NCI-H2029 (cell line): ENCODE measurements at places on chromosomes 12 and 14.

- no peak for DNase-seq
These were observed 114.7 kb upstream of the CRY1 start for GRCh38 chr12:107207931-107208525.

DNA sequence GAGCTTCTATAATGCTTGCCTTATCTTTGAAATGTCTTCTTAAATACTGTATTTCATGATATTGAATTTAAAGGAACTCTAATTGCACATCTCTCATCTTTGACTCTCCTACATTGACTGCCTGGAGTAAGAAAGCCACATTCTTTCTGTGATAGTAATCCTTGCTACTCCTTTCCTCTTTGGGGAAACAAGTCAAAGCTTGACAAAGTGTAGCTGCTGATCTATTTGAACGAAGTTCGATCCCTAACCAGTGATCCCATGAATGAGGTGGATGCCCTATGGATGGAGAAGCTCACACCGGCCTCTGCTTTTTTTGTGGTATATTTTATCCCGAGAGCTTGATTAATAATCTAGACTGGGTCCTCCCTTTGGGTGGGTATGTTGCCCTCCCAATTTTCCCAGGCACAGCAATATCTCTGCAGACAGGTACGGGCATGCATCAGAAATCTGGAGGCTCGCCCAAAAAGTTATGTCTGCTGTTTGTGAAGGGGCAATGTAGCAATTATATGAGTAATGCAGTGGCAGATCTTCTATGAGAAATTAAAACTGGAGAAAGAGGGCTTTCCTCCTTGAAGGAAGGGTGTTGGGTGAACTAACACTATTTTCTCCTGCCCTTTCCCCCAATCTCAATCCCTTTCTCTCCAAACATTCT is 163.0 kb upstream of the FRMD6 start:
- no peak for DNase-seq

GRCh38 chr14:71749613-71750238 is 182.5 kb upstream of the RGS6 start:
- DNase-seq, result no peak

DNA sequence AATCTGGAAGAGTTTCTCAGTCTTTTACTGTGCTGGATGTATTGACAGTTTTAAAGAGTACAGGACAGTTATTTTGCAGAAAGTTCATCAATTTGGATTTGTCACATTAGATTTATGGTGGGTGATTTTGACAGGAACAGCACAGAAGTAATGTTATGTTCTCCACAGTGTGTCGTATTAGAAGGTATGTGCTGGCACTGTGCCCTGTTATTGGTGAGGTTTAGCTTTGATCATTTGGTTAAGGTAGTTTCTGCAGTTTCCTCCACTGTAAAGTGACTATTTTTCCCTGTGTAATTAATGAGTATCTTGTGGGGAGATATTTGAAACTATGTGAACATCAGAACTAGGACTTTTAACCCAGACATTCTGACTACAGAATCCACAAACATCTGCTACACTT is 308.5 kb upstream of the TBX3 start:
- DNase-seq, result no peak

DNA sequence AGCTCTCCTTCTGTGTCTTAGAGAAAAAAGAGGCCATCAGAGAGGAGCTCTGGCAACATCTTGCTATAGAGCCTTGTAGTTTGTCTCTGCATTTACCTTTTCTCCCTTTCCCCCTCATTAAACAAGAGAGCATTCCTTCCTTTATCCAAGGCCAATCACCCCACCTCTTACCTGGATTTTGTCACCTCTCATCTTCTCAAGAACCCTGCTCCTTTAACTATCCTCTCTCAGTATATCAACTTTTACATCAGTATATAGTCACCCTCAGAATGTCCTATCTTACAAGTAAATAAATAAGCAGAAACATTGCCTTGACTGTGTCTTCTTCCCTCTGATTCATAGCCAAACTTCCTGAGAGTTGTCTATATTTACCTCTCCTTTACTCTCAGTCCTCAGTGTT is 105.0 kb upstream of the SLC38A2 start:
- no peak for DNase-seq
